ENCODE measurements at places on chromosomes 12 and 14.

- peaks cover 10% of the 10 kb centered on the region for H3K4me1 ChIP-seq
- peak; percentile 25 for DNase-seq
- no peaks in the 10 kb centered on the region for H3K36me3 ChIP-seq
- peak overlapping the region; percentile 91 for H3K4me3 ChIP-seq
- H3K27ac ChIP-seq: peak overlapping the region; percentile 88
These were observed 343 bp upstream of the NOVA1 start for GRCh38 chr14:26598081-26598671.

GRCh38 chr12:34119366-34119765 is 97.1 kb downstream of the ALG10 start:
- H3K27me3 ChIP-seq: no peaks in the 10 kb centered on the region
- no peak overlapping the region for H3K27ac ChIP-seq
- H3K4me3 ChIP-seq: no peak overlapping the region
- H3K36me3 ChIP-seq: no peaks in the 10 kb centered on the region

DNA sequence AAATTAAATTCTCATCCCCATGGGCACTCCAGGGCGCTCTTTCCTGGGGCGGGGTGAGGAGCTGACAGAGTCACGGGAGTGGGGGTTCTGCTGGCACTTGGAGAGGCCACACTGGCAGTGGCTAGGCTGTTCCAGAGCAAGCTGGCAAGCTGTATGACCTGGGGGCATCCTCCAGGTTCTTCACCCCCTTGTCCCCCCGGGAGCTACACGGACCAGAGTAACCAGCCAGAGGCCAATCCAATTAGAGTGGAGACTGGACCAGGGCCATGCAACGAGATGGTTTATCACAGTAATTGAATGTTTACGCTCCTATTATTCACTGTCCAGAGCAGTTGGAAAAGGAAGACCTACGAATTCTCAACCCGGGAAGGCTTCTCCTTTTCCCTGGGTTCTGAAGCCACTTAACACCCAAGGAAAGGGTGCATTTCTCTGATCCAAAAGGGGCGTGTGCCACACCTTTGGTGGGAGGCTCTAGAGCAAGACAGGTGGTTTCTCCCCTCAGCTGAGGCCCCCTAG is 43.8 kb upstream of the PNMA1 start:
- H3K4me1 ChIP-seq: peaks cover 86% of the 10 kb centered on the region
- no peak for DNase-seq
- peak overlapping the region; percentile 97 for H3K27ac ChIP-seq
- H3K27me3 ChIP-seq: no peaks in the 10 kb centered on the region
- H3K36me3 ChIP-seq: no peaks in the 10 kb centered on the region

DNA sequence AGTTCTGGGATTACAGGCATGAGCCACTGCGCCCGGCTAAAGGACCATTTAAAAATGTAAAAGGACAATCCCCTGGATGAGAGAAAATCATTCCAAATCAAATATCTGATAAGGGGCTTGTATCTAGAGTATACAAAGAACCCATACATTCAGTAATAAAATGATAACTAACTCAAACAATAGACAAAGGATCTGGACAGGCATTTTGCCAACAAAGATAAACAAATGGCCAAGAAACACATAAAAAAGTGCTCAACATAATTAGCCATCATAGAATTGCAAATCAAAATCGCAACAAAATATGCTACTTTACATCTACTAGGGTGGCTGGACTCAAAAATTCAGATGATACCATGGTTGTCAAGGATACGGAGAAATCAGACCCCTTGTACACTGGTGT is 8.5 kb upstream of the BICD1 start:
- no peak overlapping the region for H3K27ac ChIP-seq
- H3K27me3 ChIP-seq: no peaks in the 10 kb centered on the region
- H3K4me1 ChIP-seq: no peaks in the 10 kb centered on the region
- H3K36me3 ChIP-seq: no peaks in the 10 kb centered on the region

DNA sequence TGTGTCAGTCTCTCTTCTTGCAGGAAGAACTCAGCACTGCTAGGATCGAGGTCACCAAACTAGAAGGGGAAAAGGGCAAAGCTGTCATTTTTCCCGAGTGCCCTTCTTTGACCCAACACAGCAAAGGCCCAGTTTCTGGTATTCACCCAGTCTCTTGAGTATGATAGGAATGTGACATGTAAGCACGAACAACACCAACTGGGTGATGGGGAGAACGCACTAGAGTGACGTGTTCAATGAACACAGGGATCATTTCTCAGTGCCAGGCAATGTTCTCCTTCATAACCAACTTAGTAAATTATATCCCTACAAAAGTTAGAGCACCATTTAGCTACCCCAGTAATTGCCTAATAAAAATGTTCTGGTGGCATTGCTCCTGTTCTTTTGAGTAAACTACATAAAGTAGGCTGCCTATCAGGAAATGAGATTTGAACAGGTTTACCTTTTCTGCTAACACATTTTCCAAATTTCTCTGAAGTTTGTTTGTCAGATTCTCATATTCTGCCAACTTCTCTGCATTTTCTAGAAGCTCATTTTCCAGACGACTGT is 64.5 kb downstream of the NIN start:
- no peak overlapping the region for H3K4me3 ChIP-seq
- H3K4me1 ChIP-seq: peaks cover 30% of the 10 kb centered on the region
- no peaks in the 10 kb centered on the region for H3K27me3 ChIP-seq
- DNase-seq: no peak
- peak overlapping the region; percentile 46 for H3K27ac ChIP-seq

All from thoracic aorta (tissue), 2 donors.